ENCODE measurements at places on chromosomes 7 and 10. TPM values are rescaled to one million over a fixed set of nuclear protein-coding genes. Genes with fewer than 3 reads are reported as not detected.

The ATG9B gene
- total RNA-seq, result not detected

The CYTH3 gene
- total RNA-seq, result 36.1 TPM

The HOXA2 gene
- total RNA-seq, result 1.2 TPM

The NUTM2A gene
- 1.1 TPM for total RNA-seq

The CAV2 gene
- total RNA-seq, result 170 TPM

The LSM8 gene
- total RNA-seq, result 25.8 TPM

The VSTM2A gene
- total RNA-seq, result not detected

The FEZF1 gene
- total RNA-seq, result not detected
